ENCODE measurements at places on chromosomes 2 and 18. TPM values are rescaled to one million over a fixed set of nuclear protein-coding genes. Genes with fewer than 3 reads are reported as not detected.

Gene RNF25
- 37.4 TPM for polyA plus RNA-seq

Gene SULT1C4
- 60.4 TPM for polyA plus RNA-seq

Gene VWC2L
- polyA plus RNA-seq, result 0.06 TPM

Gene COL4A3
- 10.0 TPM for polyA plus RNA-seq

Gene TMEM87B
- polyA plus RNA-seq, result 25.8 TPM

Data from right lung (tissue), 10 donors.